ENCODE measurements at places on chromosomes 2 and 18.

DNA sequence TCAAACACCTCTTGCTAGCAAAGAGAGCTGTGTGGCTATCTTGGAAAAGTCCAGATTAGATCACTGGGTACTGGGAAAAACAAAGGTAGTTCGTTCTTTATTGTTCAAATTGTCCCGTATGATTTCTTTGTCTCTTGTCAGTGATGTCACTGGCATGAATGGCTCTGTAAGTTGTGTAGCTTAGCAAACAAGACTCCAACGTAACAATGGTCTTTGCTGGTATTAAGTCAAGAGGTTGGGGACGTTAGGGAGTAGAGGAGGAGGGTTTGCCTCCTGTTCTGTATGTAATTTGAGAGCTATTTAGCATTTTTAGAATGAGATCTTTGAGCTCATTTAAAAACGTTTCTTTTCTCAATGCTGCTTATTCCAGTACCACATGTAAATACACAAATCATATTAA, 216.5 kb upstream of the SP5 start:
- no peak for DNase-seq

DNA sequence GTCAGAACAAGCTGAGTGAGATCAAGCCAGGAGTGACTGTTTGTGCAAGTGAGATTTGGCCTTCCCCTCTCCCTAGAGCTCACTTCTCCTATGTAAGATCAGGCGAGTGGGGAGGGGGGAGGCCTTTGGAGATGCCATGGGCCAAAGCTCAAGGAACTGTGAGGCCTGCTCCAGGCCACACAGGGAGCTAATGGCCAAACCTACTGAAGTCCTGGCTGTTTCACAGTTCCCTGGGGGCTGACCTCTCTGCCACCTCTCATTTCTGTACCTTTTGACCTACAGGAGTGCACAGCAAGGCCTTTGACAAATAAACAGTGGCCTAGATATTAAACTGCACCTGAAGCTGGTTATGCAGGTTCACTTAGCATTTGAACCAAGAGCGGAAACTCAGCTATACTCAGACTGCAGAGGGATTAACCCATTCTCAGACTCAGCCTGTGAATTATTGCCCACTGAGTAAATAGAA, 235.0 kb upstream of the NT5C1B start:
- no peak for DNase-seq

DNA sequence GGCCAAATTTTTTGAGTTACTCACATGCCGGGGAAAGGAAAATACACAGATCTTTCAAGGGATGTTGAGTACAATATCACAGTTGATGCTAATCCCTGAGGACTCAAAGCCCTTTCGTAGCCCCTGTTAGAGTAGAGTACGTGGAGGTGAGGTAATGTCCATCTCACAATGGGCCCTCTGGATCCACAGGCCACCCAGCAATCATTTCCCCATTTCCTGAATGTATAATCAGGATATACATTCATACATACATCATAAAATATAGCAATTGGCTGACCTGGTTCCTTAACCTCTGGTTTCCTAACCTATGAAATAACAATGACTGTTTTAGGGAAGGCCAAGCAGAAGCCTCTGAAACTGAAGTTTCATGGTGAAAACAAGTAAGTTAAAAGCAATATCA, 10.2 kb upstream of the SP100 start:
- no peak for DNase-seq

GRCh38 chr2:1847846-1848598, 103.7 kb upstream of the PXDN start:
- DNase-seq, result no peak

GRCh38 chr2:66536997-66537396, 102.1 kb downstream of the MEIS1 start:
- no peak for DNase-seq

DNA sequence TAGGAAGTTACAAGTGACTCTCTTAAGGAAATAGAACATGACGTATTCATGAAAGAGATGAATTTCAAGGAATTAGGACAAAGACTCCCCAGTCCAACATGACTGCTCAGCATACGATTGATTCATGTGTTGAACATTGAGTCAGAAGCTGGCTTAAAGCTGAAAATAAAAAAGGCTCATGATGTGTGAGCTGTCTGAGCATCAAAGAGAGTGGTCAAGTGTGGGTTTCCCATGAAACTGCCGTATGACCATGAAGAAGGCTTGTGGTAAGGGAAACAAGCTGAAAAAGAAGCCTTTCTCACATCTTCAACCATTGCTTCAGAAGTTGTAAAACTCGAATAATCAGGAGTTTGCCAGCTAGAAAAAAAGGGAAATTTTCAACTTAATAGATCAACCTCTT, 201.9 kb upstream of the APCDD1 start:
- peak; percentile 43 for DNase-seq

- DNase-seq, result no peak
Observed at GRCh38 chr2:202545523-202545922, 89.2 kb upstream of the FAM117B start.

DNA sequence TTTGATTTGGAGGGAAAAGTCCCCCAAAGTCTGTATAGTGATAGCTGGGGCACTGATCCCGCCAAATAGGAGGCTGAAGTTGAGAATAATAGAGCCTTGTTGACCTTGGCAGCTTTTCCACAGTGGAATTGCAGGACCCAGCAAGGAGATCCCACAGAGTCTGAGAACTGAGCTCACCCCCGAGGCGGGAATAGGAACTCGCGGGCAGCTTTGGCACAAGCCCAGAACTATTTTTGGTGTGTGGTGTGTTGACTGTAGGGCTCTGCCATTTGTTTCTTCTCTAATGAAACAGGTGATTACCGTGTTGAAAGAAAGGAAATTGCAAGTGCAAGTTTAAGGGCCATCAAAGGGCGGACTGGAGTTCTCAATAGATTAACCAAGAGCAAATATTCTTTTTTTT, 34.0 kb downstream of the SH3RF3 start:
- no peak for DNase-seq

- peak; percentile 53 for DNase-seq
Observed at GRCh38 chr18:24726727-24727492, 266.5 kb downstream of the HRH4 start.

GRCh38 chr2:41194230-41194629, 742.3 kb upstream of the SLC8A1 start:
- no peak for DNase-seq

GRCh38 chr2:118696786-118697465, 150.5 kb downstream of the EN1 start:
- DNase-seq, result no peak

DNA sequence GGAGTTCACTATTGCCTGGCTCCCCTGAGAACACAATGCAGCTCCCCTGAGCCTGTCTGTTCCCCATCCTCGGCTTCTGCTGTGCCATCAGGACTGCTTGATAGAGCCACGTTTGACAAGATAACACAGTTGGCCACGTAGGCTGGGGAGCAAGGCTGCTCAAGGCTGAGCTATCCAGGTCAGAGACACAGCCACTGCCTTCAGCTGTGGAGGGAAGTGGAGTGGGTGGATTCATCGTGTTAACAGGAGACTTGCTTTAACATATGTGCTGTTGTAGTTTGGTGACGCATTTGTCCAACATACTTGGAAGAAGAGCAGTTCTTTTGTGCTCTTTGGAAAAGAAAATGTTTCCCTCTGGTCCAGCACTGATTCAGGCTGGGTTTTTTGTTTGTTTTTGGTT, 68.8 kb downstream of the WDSUB1 start:
- DNase-seq, result no peak

DNA sequence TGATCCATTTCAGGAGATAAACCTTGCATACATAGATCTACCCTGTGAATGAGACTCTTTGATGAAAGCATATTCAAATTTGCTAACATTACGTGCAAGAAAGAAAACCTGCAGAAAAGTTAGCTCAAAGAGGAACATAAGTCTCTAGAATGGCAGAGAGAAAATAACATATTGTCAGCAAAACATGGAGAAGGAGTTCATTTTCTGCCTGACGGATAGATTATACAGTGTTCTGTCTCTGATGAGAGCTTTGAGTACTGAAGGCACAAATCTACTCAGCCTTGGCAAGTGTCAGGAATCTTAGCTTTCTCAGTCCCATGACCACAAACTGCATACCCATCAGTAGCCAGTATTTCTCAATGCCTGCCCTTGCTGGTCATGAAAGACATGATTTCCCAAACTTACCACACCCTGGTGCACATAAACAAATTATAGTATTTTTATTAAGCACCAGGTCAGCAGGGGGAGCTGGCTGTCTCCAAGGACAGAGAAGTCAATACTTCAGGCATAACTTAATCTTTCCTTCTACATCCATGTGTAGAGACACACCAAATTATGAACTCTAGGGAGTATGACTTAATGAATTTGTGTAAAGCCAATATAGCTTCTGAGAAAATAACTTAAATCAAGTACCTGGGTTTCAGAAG, 401.2 kb upstream of the SOX11 start:
- no peak for DNase-seq

DNA sequence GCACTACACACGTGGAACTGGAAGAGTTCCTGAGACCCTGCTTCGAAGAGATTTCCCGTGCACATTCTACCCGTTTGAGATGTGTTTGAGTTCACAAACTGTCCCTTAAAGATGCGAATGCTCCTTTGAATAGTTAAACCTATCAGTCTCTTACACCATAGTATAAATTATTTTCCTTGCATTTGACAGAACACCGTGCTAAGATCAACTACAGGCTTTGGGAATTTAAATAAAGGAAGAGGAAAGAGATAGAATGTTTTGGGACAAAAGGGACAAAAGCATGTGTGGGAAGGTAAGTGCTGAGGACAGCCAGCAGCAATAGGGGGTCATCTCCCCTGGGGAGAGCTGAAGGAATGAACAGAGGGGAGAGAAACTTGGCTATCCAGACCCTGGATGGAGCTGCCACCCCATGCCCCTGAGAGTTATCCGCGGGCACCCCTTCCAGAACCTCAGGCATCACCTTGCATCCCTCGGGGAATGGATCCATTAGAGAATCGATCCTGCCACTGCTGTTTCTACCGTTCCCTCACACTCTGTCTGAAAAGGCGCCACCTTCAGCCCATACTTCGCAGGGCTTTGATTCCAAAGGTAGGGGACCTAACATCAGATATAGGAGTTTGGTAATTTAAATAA, 888 bp upstream of the ADCY3 start:
- DNase-seq, result no peak

DNA sequence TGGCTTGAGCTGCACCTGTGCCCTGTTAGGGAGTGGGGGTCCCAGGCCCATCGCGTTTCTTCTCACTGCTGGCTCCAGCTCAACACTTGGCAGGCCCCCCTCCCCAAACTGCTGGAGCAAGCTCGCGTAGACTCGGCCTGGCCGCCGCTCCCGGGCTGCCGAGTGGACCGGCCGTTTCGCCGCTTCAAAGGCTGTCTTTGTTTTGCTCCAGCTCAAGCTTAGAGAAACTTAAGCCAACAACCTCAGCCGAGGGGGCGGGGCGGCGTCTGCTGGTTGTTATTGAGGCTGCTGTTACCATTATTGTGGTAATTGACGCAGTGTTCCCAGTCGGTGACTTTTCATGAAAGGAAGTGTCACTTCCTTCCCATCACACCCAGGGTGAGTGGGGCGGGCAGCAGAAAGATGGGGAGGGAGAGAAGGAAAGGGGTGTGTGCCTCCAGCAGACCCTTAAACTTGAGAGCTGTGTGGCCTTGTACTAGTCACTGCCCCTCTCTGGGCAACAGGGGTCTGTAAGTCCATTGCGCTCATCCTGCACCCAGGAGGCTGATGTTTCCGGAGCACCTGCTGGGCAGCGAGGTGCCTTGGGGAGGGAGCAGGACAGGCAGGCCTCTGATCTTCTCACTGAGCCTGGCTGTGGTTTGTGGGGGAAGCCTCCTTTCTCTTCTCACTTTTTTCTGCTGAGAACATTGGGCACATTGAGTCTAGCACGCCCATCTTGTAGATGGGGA, 2.1 kb downstream of the ARID5A start:
- DNase-seq, result peak; percentile 75

DNA sequence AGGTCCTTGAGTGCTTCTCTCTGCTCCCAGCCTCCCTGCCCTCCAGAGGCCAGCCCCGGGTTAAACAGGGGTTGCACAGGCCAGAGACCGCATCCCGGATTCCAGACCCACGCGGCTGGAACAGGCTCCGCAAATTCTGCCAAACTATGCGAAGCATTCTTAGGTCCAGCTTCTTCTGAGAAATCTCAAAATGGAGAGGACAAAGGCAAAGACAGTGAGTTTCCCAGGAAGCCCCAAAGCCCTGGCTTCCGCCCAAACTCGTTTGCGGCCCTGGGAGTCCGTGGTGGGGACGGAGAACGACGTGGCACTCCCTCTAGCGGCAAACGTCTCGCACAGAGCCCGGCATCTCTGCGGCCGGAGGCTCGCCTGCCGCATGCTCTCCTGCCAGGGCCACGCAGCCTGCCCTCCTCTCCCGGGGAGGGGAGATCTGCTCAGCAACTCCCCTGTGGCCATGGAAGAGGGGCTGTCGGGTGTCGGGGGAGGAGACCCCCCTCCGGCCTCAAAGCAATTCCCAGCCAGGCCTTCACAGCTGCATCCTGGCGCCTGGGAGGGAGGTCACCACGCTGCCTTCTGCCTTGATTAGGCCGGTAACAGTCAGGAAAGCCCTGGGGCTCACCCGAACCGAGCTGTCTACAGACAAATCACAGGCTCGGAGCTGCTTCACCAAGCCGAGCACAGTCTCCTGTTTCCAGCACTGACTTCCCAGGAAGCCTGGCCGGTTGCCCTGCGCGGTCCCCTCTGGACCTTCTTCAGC, 33.4 kb upstream of the KLHL29 start:
- peak; percentile 44 for DNase-seq

GRCh38 chr18:60197671-60198462, 174.7 kb downstream of the MC4R start:
- no peak for DNase-seq

- no peak for DNase-seq
Observed at GRCh38 chr18:52596748-52597435, 256.9 kb downstream of the DCC start.

GRCh38 chr2:69335311-69335710, 51.7 kb downstream of the GFPT1 start:
- no peak for DNase-seq

DNA sequence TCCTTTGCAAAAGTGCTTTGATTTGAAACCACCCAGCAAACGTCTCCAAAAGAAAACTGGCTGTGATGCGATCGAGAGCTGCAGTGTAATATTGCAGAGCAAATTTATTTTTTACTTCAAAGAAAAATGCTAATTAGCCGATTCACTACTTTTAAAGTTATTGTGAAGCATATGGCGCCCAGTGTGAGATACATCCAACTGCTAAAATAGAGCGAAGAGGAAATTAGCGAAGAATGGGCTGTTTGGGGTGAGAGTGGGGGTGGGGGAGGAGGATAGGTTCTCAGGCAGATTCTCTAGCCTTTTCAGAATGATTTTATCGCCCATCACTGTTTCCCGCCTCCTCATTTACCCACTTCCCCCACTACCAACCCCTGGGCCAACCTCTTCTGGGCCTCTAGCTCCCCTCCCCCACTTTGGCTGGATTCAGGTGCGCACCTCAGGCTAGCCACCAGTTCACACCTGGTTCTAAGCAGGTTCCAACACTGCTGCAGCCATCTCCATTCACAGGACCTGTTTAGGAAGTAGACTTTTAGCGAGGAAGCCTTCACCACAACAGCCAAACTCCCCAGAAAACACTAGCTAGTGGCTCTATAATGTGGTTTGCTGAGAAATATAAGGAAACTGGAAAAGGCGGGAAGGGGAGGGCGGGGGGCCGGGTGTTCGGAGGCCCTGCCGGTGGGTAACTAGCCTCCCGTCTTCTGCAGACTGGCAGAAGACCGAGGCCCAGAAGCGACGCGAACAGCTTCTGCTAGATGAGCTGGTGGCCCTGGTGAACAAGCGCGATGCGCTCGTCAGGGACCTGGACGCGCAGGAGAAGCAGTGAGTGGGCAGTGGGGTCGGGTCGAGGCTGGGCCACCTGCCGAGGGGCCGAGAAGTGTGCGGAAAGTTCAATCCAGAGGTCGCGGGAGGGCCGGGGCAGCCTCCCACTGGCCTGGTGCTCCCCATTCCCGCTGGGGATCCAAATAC, 6.0 kb upstream of the OTX1 start:
- DNase-seq, result no peak
